ENCODE measurements at places on chromosomes 2 and 18.

DNA sequence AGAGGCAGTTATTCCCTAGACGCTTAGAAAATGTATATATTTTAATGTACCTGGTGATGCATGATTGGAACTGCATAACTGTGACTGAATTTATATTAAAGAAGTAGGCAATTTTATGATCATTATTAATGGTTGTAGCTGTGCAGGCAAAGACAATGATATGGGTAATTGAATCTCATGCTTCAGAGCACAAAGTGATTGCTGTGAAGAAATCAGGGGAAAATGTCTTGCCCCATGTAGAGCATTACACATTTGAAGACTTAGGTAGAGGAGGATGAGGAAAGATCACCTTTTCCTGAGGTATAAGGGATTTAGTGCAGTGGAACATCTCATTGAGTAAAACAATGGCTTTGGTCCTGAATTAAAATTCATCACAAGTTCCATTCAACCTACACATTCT, 246.8 kb upstream of the DCC start:
- DNase-seq: no peak

DNA sequence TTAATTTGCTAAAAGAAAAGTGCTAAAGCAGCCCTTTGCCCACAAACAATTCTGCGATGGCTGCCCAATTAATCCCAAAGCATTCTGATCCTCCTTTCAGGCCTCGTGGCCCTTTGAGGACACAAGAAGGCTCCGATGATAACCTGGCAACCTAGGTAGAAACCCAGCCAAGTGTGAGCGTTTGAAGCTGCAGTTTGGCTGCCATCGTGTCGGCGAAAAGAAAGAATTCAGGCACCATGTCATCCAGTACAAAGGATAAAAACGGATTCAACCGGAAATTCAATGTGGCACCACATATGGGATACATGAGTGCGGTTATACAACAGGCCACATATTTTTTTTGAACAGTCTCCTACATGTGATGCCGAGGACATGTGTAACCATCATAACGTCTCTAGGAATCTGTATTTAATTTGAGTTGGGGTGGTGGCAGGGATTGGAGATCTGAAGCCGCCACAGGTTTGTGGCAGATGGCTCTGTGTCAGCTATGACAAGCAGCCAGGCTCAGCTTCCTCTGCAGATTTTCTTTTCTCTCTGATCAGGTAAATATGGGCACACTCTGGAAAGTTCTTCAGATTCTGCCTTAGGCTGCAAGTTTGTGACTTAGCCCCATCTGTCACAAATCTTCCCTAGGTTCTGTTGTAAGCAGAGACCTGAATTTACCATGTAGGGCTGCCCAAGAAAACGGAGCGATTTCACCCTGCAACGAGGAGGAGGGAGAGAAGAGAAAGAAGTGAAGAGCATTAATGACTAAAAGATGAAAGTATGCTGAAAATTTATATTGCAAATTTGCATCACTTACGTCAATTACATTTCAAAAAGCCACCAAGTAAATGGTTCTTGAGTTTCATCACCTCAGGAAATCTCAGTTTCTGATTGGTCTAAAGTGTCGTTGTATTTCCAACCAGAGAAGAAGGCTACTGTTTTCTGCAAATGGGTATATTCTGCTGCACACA, 573.2 kb downstream of the ZEB2 start:
- no peak for DNase-seq

DNA sequence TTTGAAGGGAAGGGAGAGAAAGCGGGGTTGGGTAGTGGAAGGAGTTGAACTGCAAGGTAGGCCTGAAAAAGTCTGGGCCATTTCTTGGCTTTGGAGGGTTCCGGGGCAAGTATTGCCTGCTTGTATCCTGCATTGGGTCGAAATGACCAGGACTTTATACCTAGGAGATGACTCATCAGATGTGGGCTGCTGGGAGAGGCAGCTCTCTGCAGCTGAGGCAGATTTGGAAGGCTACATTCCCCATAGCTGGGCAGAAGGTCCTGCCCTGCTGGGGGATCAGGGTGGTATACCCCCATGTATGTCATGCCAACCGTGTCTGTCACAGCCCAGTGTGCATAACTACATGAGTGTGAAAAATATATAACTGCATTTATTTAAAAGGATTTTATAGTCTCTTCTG, 171.8 kb upstream of the SPRED2 start:
- DNase-seq: no peak

- no peak for DNase-seq
Measured at GRCh38 chr2:241794250-241794823, 14.7 kb upstream of the NEU4 start.

GRCh38 chr2:153495725-153496124, 17.2 kb upstream of the RPRM start:
- no peak for DNase-seq

DNA sequence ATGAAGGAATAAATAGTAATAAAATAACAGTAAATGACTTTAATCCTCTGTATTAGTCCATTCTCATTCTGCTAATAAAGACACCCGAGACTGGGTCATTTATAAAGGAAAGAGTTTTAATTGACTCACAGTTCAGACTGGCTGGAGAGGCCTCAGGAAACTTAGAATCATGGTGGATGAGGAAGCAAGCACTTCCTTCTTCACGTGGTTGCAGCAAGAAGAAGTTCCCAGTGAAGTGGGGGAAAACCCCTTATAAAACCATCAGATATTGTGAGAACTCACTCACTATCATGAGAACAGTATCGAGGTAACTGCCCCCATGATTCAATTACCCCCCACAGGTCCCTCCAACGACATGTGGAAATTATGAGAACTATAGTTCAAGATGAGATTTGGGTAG, 727.9 kb upstream of the LINC00305 start:
- no peak for DNase-seq

GRCh38 chr18:26868968-26869586, 3.6 kb upstream of the AQP4 start:
- no peak for DNase-seq

DNA sequence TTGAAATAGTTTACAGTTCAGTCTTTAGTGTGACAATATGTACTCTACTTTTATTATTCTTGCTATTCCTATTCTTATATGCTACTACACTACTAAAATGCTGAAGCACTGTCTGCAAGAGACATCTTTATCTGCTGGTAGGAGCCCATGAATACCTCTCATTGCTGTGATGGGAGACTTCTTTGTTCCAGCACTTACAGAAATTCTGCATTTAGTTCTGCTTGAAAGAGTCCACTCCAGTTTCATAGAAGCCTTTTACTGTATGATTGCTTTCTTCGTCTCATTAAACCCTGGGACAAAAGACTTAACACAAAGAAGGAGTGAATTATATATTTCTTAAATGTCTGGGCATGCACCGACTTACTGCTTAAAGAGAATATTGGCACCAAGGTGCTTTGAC, 272.7 kb downstream of the CD226 start:
- no peak for DNase-seq

DNA sequence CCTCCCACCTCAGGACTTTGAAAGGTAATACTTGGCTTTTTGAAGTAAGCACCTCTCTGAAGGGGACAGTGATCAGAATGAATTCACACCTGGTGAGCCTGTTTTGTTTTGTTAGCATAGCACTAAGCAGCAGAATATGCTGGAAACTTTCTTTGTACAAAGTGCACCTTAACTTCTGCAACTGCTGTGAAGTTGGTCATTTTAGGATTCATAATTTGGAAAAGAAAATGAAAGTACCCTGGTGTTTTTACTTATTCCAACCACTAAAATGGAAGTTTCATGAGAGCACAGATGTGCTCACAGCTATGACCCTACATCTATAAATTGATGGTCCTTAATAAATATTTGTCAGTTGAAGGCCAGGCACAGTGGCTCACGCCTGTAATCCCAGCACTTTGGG, 257.8 kb upstream of the STON1 start:
- DNase-seq: no peak

DNA sequence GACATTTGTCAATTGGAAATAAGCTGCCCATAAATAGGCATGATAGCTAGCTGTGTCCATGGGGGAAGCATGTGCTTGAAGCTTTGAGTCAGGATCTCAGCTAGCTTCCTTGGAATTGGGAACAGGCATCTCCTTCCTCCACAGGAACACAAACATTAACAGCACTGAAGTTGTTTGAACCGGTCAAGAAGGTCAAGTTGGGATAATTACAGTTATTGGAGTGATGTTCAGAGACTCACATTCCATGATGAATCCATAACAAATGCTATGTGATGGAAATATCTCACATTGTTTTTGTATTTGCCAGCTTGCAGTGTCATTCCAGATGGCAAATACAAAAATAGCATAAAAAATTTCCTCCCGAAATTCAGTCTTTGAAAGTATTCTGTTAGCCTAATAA, 347.6 kb upstream of the SMIM21 start:
- DNase-seq: no peak

All from foreskin keratinocyte (primary cell).